ENCODE measurements at places on chromosomes 6 and 20.

- DNase-seq: peak; percentile 62
Measured at GRCh38 chr20:54793291-54793992, 318.0 kb downstream of the DOK5 start.

DNA sequence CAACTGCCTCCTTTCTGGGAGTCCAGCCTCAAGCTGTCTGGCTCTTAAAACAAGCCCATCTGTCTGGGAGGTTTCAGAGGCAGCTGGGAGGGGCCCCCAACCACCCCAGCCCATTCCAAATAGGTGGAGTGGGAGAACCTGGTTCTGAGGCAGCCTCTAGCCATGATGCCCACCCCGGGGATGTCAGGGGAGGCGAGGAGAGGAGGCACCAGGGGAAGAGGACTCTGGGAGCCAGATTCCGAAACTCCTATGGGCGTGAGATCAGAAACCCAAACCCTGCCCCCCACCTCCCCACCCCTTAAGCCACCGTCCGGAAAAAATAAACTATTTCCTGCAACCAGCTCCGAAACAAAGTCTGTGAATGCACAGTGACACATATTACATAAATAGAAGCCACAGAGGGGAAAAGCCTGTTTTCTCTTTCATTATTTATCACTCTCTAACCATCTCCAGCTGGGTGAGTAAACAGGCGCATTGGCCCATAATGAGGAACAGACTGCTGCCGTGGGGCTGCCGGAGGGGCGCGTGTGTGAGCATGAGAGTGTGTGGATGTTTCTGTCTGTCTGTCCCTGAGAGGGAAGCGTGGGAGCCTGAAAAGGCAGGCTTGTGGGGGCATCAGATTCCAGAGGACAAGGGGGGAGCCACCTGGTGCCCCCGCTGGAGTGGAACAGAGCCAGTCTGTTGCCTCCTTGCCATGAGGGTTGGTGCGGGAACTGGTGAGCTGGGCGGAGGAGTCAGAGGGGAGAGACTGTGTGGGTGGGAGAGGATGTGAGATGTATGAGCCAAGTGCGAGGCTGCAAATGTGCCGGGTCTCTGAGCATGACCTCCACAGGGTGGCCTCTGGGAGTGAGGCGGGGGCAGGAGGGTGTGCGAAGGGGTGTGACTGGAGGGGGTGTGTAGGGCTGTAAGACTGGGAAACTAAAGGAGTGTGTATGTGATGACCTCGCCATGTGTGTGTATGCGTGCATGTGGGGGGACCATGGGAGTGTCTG, 14.3 kb upstream of the FOXP4 start:
- DNase-seq: no peak

DNA sequence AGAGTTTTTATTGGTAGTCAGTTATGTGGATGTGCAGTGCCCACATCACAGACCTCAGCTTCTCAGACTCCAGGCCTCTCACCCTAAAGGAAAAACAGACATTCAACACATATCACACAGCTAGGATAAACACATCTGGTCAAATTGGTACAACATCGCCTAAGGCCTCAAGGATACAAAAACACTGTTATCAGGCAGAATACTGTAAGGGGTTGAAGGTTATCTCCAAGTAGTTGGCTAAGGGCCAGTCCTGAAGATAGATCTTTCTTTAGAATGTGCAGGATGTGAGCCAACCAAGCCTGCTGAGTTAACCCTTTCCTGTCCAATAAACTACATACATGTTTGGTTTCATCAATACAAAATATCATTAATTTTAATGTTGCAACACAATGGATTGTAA, 308.4 kb upstream of the GJE1 start:
- no peak for DNase-seq

DNA sequence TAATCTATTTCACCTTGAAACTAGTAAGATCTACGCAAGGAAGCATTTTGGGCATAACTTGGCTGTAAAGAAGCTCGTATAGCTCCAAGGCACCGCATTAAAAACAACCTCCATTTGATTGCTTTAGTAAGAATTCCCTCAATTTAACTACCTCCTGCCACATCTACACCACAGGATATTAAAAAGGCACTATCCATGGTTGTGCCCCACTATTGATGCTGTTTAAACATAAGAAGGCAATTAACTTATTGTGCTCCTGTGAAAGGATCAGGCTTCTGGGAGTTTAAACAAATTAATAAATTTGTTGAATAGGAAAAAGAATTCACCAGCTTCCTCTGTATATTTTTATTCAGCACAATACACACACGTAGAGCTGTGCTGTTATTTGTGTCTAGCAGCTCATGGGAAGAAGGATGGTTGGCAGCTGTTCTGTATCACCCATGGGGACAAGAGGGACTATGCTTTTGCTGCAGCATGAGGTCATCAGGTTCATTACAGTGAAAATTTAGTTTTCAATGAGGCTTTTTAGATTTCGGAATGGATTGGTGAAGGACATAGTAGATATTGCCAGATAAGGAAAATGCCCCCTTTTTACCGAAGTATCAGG, 513.3 kb downstream of the HAO1 start:
- DNase-seq: no peak

GRCh38 chr6:109800771-109801170, 109.7 kb downstream of the FIG4 start:
- DNase-seq: no peak

- no peak for DNase-seq
Measured at GRCh38 chr20:24095756-24096155, 107.2 kb upstream of the GGTLC1 start.

DNA sequence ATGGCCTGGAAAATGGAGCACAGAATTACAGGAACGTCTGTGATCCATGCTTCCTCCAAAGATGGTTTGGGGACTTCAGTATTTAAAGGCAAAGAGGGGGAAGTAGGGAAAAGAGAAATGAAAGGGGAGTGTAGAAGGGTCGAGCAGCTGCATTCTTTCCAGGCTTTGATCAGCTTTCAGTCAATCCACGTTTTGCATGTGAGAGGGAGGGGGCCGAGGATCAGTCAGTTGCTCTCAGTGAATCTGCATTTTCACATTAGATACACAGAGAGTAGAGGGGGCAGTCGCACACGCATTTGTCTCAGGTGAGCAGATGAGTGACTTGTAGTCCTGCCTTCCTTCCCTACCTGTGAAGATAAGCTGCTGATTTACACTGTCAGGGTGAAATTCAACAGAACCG, 78.8 kb downstream of the FOXF2 start:
- DNase-seq: no peak

GRCh38 chr6:148868314-148868713, 121.5 kb downstream of the UST start:
- no peak for DNase-seq

DNA sequence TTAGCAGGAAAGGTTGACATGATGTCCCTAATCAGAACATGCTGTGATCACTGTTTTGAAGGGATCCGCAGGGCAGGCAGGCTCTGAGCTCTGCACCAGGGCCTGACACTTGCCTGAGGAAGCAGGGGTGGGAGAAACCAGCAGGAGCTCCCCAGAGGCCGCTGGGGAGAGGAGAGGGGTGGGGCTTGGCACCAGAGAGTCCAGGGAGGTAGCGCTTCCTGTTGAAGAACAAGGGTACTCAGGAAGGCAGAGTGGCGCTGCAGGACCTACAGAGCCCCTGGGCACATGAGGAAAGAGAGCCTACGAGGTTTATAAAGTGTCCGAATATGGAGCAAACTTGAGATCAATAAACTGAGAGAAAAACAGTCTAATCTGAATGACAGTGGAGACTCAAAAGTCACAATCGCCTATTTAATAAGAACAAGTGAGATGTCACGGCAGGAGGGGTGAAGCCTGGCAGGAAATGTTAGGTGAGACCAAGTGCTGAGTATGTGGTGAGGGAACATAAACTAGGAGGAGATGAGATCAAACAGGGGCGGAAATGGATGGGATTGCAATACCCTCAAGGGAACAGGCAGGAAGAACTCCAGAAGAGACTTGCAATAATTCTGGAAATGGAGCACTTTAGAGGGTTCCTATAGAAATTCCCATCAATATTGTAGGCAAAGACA, 5.8 kb upstream of the TBXT start:
- DNase-seq: no peak

- no peak for DNase-seq
Measured at GRCh38 chr20:23152308-23152892, 66.3 kb upstream of the CD93 start.

- DNase-seq: peak; percentile 14
Measured at GRCh38 chr6:1864496-1864895, 254.8 kb downstream of the FOXC1 start.

DNA sequence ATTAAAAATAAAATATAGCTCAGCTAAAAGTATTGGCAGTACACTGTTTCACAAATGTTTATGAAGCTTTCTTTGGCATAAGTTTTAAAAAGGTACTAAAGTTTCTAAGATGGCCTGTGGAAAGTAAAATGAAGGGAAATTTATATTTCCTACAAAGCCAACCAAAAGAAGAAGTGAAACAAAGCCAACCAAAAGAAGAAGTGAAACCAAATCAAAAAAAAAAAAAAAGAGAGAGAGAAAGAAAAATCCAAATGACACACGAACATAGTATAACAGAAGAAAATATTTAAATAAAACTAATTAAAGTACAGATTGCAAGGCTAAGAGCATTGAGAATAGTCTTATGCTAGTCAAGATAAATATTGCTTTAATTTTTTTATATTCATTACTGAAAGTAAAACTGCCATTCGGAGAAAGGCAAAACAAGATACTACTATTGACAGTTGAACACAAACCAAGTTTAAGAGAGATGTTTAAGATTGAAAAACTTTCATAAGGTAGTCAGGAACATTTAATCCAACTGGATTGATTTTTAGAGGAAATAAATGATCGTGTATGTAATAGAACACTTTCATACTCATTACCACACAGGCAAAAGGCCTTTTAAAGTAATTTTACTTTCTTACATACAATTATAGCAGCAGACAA, 12.8 kb upstream of the KHDRBS2 start:
- no peak for DNase-seq

GRCh38 chr20:40558212-40558611, 130.8 kb downstream of the MAFB start:
- no peak for DNase-seq

DNA sequence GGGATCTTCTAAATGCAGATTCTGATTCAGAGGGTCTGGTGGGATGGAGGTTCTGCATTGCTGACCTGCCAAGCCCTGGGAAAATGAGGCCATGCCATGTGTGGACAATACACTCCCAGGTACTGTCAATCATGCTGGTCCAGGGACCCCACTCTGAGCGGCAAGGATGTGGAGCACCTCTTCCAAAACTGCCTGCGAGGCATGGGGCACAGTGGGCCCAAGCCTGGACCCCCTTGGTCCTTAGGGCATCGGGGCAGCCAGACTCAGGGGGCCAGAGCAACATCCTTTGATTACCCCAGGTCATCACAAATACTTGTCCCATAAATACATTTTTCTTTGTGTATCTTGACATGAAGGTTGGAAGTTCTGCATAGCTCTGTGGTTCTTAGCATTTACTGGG, 76.8 kb upstream of the NXT1 start:
- no peak for DNase-seq

DNA sequence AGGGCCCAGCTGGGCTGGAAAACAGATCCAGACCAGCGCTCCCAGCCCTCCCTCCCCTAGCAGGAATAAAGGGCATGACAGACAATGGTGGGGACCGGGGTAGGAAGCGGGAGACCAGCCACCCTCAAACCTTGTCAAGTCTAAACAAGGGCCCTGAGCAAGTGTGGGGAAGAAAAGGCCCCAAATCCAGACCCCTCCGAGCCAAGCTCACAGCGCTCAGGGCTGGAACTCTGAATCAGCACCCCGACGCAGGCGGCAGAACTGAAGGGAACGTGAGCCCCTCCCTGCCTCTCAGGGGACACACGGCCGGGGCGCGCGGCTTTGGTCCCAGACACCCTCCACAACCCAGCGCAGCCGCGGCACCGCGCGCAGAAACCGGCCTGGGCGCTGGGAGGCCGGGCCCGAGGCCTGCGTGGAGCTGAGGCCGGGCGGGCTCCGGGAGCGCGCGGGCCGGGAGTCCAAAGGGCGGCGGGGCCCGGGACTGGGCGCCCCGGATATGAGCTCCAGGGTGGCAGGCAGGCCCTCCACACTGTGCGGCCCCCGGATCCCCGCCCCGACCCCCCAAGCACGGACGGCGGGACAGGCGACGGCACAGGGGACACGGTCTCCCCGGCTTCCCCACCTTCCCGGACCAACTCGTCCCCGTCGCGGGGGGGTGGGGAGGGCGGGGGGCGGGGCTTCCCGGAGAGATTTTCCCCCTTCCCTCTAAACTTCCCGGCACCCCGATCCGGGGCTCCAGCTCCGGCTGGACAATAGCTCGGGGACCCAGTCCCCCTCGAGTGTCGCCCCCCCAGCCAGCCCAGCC, 641 bp downstream of the TEAD3 start:
- DNase-seq: no peak

- no peak for DNase-seq
Measured at GRCh38 chr6:159130846-159131245, 38.4 kb upstream of the FNDC1 start.

- no peak for DNase-seq
Measured at GRCh38 chr6:10413850-10414738, 780 bp downstream of the TFAP2A start.

DNA sequence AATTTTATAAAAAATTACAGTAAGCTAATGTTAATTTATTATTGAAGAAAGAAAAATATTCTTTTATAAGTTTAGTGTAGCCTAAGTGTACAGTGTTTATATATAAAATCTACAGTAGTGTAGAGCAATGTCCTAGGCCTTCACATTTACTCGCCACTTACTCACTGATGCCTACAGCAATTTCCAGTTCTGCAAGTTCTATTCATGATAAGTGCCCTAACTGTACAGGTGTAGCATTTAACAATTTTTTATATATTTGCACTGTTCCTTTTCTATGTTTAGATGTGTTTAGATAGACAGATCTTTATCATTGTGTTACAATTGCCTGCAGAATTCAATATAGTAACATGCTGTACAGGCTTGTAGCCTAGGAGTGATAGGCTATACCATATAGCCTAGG, 80.1 kb upstream of the HDAC2 start:
- DNase-seq: no peak
